ENCODE measurements at places on chromosomes 7 and 10.

DNA sequence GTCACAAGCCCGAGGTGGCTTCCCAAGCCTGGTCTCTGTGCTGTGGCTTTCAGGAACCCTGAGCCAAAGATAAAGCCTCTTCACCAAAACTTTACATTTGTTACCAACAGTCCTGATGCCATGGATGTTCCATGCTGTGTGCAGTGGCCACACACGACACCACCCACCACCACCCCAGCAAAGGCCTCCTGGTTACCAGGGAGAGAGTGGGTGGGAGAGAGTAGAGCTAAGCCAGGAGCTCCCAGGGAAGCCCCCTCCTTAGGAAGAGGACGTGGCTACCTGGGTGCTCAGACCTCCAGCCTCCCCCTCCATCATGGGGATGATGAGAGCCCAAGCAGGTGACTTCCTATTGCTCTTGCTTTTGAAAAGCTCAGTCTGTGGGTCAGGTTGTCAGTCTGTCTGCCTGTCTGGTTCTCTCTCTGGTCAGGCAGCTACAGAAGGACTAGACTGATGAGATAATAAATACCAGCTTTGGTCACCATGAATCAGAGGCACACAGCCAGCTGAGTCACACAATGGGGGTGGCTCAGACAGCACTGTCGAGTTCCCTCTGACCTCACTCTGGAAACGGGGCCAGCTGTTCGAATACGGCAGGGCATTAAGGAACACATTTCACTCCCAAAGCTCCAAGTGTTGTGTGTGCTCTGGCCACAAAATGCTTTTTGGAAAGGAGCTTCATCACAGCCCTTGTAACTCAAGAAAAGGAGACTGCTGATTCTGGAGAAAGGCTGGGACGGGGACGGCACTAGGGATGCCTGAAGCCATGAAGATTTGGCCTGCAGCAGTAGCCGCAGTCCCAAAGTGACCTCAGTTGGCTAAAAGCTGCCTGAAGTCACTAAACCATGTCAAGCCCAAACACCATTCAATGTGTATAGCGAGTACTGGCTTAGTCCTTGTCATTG lies 166.0 kb downstream of the FANK1 start:
- no peak for DNase-seq

DNA sequence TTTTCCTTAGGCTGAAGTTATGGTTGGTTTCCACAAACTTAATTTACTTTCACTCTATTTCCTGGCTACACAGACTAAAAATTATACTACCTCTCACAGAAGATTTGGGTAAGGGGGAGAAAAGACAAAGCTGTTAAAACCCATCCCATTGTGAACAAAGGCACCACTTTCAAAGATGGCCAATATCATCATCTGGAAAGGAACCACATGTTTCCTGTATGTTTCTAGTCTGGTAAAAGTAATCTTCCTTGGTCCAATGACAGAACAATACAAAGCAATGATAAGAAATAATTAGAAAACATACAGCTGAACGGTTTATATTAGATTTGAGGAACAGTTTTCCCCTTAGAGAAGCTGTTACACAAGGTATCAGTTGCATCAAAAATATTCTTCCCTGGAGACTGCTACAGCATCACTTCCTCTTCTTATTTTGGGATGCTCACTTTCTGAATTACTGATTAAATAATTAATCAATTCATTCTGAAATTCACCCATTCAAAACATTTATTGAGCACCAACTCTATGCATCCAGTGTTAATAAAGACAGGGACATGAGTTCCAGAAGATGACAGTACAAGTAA lies 8.5 kb upstream of the SFR1 start:
- DNase-seq, result no peak

DNA sequence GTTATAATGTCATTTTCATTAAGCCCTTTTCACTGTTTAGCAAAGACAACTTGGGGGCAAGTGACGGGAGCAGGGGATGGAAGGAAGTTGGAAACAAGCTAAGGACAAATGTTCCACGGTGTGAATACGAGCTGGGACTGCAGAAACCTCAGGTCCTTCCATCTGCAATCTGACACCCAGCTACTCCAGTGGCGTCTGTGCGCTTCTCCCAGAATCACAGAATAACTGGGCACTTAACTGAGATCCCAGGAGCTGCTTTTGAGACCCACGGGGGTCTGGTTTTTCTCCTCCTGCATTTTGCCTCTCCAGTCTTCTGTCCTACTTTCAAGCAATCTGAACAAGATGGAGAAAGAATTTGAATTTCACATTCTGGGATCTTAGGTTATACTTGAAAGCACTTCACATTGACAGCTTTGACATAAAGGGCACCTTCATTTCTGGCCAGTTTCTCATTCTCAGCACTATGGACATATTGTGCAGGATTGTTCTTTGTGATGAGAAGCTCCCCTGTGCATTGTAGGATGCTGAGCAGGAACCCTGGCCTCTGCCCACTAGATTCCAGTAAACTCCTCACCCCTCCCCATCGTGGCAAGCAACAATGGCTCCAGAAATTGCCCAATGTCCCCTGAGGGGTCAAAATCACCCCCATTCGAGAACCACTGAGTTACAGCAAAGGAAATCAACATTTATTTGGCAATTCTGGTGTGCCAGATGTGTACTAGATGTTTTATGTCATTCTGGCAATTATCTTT lies 194.1 kb downstream of the CACNB2 start:
- no peak for DNase-seq

DNA sequence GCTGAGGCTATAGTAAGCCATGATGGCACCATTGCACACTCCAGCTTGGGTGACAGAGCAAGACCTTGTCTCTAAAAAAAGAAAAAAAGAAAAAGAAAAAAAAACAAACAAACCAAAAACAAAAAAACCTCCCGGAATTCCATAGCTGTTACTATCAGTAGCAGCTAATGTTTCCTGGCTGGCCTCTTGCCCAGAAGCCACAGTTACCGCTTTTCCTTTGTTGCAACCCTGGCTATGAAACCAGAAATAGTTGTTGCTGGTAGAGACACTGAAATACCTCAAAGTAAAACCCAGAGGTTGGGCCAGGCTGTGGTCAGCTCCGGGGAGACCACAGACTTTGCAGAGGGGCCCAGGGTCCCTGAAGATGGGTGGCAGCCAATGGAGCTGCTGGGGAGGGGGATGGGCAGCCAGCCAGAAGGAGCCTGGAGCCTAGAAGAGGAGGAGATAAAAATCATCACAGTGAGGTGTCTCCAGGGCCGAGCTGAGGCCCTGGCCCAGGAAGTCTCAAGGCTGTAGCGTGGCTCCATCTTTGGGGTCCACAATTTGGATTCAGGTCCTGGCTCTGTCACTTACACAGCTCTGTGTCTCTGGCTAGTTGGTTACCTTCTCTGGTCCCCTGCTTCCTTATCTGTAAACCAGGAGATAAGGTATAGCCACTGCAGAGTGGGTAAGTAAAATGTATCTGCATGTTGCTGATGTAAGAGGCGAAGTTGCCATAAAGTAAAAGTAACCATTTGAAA lies 3.4 kb upstream of the CHST12 start:
- no peak for DNase-seq

- DNase-seq, result no peak
These were observed 582.6 kb downstream of the CALN1 start for GRCh38 chr7:71829515-71829914.

GRCh38 chr7:154406312-154406711 lies 354.1 kb downstream of the DPP6 start:
- no peak for DNase-seq

- DNase-seq, result peak; percentile 66
These were observed 1.1 kb upstream of the TRIP6 start for GRCh38 chr7:100865938-100866728.

DNA sequence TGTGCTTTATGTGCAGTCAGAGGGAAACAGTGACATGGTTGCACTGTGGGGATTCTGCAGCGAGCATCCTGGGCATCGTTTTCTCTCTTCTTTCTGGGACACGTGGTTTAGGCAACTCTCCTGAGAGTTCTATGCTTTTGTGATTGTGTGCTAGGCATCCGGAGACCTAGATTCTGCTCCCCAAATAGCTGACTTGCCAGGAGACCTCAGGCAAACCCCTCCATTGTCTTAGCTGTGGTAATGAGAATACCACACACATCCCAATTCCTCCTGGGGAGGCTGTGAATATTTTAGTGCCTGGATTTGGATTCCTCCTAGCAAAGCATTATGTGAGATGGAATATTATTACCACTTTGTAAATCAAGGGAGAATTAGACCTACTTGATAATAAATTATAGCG lies 611.9 kb upstream of the C7orf33 start:
- DNase-seq, result no peak

GRCh38 chr10:48695636-48696534 lies 11.2 kb downstream of the WDFY4 start:
- DNase-seq, result no peak

All from CD4-positive, alpha-beta T cell treated with Interleukin-17A for 4 hours (primary cell).